ENCODE measurements at places on chromosomes 7 and 10. TPM values are rescaled to one million over a fixed set of nuclear protein-coding genes. Genes with fewer than 3 reads are reported as not detected.

GRCh38 chr10:79947083-79947415, 1.9 kb downstream of the SFTPD start:
- DNase-seq, result no peak

- no peak for DNase-seq
These were observed 11.7 kb downstream of the CPEB3 start for GRCh38 chr10:92278996-92279696.

Gene PPP3CB
- 24.4 TPM for polyA plus RNA-seq

Gene TBRG4
- 45.2 TPM for polyA plus RNA-seq

Gene SP8
- not detected for polyA plus RNA-seq

Gene TACC2
- polyA plus RNA-seq, result 44.4 TPM

- DNase-seq, result no peak
These were observed 330.8 kb downstream of the PCDH15 start for GRCh38 chr10:54470324-54470631.

- DNase-seq, result no peak
These were observed 78.6 kb upstream of the PITRM1 start for GRCh38 chr10:3251172-3251571.

- DNase-seq, result no peak
These were observed 259.0 kb downstream of the ADRA2A start for GRCh38 chr10:111335826-111336225.

Gene BUB3
- 33.4 TPM for polyA plus RNA-seq

DNA sequence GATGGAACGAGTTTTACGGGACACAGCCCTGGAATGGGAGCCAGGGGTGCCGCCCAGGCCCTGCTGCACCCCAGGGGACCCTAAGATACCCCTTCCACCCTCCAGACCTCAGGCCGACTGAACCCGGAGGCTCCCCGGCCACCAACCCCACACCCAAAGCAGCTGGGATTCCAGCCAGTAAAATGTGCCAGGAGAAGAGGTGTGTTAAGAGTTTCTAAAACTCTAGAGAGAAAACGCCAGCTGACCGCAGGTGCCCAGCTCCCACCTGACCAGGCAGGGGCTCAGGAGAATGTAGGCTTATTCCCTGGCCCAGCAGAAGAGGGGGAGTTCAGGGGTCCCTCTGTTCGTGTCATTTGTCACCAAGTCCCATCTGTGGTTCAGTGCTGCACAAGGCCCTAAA, 17.5 kb downstream of the NUDT1 start:
- DNase-seq, result no peak
